ENCODE measurements at places on chromosomes 4 and X.
A peak's percentile ranks its signal among the peaks of the same experiment; 100 is the strongest.

GRCh38 chrX:154890990-154891639 is 5.0 kb downstream of the F8A1 start:
- DNase-seq = no peak

DNA sequence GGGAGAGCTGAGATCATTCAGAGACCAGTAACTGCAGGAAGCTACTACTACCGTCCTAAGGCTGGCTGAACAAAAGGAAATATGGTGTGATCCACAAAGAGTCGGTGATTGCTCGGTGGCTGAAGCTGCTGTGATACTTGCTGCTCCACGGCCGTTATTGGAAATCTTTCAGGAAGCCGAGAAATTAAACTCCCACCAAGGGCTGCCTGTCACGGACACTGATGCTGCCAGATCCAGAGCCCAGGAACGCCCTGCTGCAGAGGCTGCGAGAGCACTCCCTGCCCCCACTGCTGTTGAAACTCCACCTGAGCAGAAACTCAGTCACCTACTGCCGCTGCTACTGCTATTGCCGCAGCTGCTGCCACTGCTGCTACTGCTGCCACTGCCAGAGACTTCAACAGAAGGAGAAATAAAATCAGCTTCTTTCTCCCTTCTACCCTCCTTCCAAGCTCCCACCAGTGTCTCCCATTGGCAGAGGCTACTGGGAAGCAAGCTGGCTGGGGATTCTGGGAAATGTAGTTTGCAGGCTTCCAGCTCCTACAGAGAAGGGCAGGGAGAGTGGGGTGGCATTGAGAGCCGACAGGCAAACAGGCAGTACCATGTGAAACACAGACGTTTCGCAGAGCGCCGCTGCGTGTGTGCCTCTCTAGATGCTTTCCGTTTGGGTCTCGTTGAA is 126.0 kb upstream of the ENPP6 start:
- DNase-seq = peak; percentile 90

GRCh38 chrX:45850197-45850774 is 649.6 kb upstream of the DIPK2B start:
- DNase-seq = no peak

- no peak for DNase-seq
Observed at GRCh38 chr4:35993606-35994005, 250.7 kb downstream of the ARAP2 start.

DNA sequence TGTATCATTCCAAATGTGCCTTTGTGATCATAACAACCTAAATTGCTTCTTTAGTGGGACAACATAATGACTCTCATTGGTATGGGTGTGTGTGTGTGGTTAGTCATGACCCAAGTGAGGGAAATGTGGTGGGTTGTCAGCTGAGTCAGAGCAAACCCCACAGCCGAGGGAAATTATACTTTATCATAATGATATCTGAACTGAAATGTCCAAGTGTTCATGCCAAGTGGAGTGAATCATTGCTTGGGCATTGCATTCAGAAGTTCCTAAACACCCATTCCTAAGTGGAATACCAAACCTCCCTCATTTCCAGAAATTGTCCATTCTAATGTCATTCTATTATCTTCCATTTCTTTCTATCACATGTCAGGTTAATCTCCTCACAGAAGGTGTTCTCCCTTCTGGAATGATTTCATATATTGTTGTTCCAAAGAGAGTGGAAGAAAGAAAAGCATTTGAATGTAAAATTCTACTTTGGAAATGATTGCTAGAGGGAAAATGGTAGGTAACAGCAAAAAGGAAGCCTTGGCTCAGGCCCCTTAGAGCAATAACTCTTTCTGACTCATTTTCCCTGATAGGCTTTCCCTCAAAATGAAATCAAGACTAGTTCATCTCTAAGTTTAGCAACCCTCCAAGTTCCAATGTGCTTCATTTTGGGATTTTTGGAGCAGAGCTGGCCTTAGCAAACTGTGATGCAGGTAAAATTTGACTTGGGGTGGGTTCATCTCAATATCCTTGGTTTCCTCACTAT is 230.7 kb upstream of the KCNIP4 start:
- DNase-seq = peak; percentile 77

- no peak for DNase-seq
Observed at GRCh38 chr4:2465032-2465431, 3.9 kb upstream of the RNF4 start.

DNA sequence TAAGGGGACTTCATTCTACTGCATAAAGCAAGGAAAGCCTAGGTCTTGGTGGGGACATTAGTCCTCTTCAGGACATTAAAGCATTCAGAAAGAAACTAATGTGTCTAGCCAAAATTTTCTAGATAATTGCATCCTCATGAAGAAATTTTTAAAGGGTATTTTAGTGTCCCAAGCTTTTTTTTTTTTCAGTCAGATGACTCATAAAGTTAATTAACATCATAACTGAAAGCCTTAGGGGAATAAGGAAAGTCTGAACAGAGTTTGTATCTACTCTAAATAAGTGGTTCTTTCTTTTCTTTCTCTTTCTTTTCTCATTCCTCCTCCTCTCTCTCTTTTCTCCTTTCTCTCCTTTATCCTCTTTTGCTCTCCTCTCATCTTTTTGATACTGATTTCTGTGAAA is 202.4 kb downstream of the ADAMTS3 start:
- DNase-seq = peak; percentile 33

- DNase-seq = peak; percentile 68
Observed at GRCh38 chr4:3491681-3492405, 28.7 kb downstream of the DOK7 start.

- DNase-seq = no peak
Observed at GRCh38 chr4:174734181-174734580, 94.9 kb downstream of the GLRA3 start.

DNA sequence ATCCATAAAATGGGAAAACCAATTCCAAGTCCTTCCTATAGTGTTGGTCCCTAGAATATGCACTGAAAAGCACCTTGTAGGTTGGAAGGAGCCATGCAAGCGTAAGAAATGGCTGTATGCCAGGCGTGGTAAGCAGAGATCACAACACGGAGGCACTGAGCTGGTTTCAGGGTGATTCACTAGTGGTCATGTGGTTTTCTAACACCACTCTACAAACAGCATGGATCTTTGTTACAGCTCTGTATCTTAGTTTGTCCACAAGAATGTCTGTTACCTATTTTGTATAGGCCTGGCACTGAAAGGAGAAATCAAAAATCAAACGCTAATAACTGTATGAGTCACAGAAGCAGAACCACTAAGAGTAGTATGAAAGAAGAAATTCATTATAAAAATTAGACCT is 71.9 kb downstream of the MAGEB17 start:
- peak; percentile 40 for DNase-seq

DNA sequence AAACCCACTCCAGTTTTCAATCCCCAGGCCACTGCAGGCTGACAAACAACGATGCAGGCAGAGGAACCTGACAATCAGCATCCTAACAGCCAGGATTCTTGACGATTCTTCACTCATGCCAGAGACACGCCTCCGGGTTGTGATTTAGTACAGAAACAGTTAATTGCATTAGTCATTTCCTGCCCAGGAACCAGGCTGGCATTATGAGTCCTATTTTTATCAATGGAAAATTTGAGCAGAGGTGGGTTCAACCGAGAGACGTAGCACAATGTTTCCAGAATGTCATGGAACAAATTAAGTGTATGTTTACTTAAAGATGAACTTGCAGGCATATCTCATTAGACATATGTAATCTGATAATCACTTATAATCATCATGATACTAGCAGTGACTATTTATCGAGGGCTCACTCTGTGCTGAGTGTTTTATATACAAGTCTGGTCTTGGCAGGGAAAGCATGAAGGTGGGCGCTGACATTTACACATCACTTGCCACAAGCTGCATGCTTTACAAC is 159.7 kb downstream of the NSUN7 start:
- peak; percentile 69 for DNase-seq

- peak; percentile 16 for DNase-seq
Observed at GRCh38 chr4:105709081-105709450, 482 bp downstream of the GSTCD start.

DNA sequence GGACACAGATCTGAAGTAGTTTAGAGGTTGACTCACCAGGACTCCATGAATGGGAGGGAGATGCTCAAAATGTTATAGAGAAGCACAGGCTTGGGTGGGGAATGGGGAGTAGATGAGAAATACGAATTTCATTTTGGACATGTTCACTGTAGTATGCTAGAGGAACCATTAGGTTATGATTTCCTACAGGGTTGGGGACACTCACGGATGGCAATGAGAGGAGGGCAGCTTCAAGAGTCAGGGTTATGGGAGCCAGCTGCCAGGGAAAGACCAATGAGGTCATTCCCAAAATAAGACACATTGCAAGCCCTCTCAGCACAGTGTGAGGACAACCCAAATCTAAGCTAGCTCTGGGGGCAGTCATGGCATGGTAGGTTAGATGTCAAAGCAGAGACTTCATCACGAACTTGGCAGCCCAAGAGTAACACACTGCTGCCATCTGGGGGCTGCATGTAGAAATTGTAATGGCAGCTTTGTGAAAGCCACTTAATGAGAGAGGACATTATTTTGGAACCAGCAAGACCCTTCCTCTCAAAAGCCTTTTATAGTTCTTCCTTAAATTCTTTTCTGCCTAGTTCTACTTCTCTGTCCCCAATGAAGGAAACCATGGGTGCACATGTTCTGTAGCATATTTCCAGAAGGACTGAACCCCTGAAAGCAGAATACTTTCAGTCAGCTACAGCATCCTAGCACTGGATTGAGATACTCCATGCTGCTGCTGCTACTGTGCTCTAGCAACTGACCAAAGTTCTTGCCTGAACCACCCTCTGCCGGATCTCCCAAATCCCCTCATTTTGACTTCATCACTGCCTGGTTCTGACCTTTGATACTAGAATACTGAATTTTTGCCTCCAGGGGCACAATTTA is 16.2 kb upstream of the ZCCHC12 start:
- DNase-seq = peak; percentile 47

DNA sequence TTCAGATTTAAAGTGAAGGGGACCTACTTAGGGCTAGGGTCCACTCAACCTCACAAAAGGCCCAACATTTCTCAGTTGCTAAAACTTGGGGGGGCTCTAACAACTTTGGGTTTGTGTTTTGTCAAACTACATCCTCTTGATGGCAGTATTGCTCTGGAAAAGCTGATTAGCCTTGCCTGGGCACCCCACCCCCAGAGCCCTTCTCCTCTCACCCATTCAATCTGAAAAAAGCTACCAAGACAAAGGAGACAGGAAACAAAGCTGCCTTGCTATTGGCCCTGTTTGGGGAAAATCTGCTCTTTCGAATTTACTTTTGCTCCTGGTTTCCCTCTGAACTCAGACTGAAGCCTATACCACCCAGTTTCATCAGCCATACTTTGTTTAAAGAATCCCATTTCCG is 195.2 kb upstream of the STK26 start:
- DNase-seq = no peak

DNA sequence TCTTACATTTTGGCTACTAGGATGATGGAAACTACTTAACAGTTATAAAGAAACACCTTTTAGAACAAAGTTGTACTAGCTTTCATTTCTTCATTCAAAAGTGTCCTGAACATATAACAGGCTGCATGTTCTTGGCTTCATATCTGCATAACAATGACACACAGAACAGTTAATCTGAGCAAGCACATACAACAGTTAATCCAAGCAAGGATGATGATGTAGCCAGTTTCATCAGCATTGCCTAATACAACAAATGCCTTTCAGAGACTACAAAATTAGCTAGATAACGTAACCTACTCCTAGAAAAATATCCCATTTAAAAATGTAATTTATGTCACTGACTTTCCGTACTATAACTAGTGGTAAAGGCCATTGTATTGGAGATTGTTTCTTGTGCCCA is 182.1 kb downstream of the SCFD2 start:
- no peak for DNase-seq

DNA sequence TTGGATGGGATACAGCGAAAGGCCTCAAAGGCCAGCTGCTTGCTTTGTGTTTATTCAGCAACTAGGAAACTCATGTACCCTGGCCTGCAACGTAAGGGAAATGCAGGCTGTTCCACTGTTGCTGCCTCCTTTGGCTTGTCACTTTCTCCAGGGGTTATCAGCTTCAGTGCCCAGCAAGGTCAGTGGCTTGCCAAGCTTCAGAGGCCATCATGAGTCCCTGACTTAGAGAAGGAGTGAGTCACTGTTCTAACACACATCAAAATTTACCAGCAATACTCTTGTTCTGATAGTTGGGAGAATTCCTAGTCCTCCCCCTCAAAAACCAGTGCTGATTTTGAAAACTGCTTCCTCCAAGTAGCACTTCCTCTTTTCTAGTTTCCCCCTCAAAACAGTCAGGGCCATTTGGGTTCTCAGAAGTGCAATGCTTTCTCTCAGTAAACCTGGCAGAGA is 250.8 kb downstream of the ARHGAP24 start:
- DNase-seq = no peak

DNA sequence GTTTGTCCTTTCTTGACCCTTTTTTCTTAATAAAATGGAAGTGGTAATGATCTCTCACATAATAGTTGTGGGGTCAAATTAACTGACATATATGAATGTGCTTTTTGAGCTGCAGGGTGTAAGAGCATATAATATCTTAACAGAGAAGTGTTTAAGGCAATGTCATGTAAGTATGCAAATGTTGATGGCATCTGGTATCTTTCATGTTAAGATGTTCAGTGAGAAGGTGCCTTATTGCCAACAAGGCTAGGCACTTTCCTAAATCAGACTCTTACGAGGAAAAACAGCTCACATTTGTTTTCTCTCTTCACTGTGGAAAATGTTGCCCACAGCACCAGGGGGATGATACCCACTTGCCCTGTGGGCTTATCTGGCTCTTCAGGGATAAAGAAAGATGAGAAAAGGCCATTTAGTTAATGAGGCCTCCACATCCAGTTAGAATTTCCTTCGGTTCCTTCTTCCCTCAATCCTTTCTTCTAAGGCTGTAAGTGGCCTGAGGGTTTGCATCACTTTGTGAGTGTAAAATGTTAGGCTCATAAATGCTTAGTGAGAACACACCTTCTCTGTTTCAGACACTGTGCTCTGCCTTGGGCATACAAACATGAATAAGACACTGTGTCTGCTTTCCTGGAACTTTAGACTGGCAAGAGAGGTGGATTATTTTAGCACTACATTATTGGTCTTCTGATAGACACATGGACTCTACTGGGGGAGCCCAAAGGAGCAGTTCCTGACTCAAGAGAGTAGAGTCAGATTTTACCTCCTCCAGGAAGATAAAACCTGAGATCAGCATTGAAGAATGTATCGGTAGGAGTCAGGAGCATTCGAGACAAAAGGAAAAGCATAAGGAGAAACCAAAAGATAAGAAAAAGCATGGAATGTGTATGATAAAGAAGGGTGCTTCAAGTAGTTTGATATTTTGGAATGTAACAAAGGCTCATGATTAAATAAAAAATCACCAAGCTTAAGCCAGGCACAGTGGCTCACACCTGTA is 135.5 kb downstream of the SOWAHB start:
- no peak for DNase-seq

- peak; percentile 3 for DNase-seq
Observed at GRCh38 chrX:46683048-46683447, 75.9 kb downstream of the SLC9A7 start.

GRCh38 chr4:181105487-181105886 is 1137.7 kb upstream of the TENM3 start:
- DNase-seq = no peak

GRCh38 chr4:36321176-36321575 is 39.8 kb downstream of the DTHD1 start:
- no peak for DNase-seq

- DNase-seq = no peak
Observed at GRCh38 chr4:145090380-145090779, 7.6 kb downstream of the ANAPC10 start.

Measured in GM03348 (cell line).